ENCODE measurements at places on chromosomes 7 and 10. TPM values are rescaled to one million over a fixed set of nuclear protein-coding genes. Genes with fewer than 3 reads are reported as not detected.

Gene DOCK1
- total RNA-seq: 82.8 TPM

Gene CYP2C9
- not detected for total RNA-seq

Gene ITIH5
- 1.1 TPM for total RNA-seq

Gene LRMDA
- 1.5 TPM for total RNA-seq

Gene ARID5B
- total RNA-seq: 139 TPM

Gene ASZ1
- total RNA-seq: not detected

Gene SMARCD3
- total RNA-seq: 52.7 TPM

Gene GPR37
- total RNA-seq: 1.5 TPM

Gene CHAT
- not detected for total RNA-seq

Gene GTF2IRD2
- 17.8 TPM for total RNA-seq

Gene C10orf143
- 1.3 TPM for total RNA-seq

Gene MBL2
- total RNA-seq: not detected

Gene MTG1
- total RNA-seq: 25.1 TPM

Gene HOXA5
- not detected for total RNA-seq

Gene TCF7L2
- 20.4 TPM for total RNA-seq

Gene PRLHR
- total RNA-seq: not detected

Gene MMP21
- not detected for total RNA-seq

Gene NKX2-3
- not detected for total RNA-seq

Gene AQP1
- total RNA-seq: 36.2 TPM
